ENCODE measurements at places on chromosomes 1 and 21. TPM values are rescaled to one million over a fixed set of nuclear protein-coding genes. Genes with fewer than 3 reads are reported as not detected.

GRCh38 chr1:92820551-92820950, 11.3 kb upstream of the RPL5 start:
- DNase-seq: no peak

- DNase-seq: no peak
These were observed 8.6 kb upstream of the FCMR start for GRCh38 chr1:206930210-206930798.

GRCh38 chr1:26412180-26412840, 1.7 kb downstream of the LIN28A start:
- no peak for DNase-seq

- no peak for DNase-seq
These were observed 13.9 kb downstream of the CELSR2 start for GRCh38 chr1:109263234-109263596.

Gene KIF17
- total RNA-seq: 1.7 TPM

DNA sequence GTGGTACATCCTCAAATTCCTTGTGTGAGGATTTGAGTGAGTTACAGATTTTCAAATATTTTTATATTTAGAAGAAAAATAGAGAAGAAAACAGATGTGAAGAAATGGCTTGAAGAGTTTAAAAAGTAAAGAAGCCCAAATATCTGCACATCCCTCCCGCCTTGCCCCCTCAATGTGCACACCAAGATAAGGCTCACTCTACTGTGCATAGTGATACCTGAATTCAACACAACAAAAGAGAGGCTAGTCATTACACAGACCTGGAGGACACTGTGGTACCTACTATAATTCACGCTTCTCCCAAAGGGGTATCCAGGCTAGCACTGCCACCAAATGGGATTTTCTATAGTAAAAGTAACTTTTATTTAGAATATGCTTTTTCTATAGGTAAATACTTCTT, 44.0 kb upstream of the SYT2 start:
- no peak for DNase-seq

Gene IFI44L
- 2.1 TPM for total RNA-seq

Gene INAVA
- 0.67 TPM for total RNA-seq

GRCh38 chr1:94648225-94649007, 106.9 kb upstream of the F3 start:
- no peak for DNase-seq

GRCh38 chr1:209102120-209102519, 481.4 kb upstream of the CAMK1G start:
- DNase-seq: no peak

Gene PSRC1
- 2.6 TPM for total RNA-seq

Gene GFI1
- total RNA-seq: 3.9 TPM

GRCh38 chr1:6586404-6586816, 6.6 kb downstream of the ZBTB48 start:
- DNase-seq: no peak

Measured in liver (tissue), 10 donors.